ENCODE measurements at places on chromosomes 7 and 10. TPM values are rescaled to one million over a fixed set of nuclear protein-coding genes. Genes with fewer than 3 reads are reported as not detected.

CHRM2 gene
- 1.4 TPM for total RNA-seq

UTF1 gene
- not detected for total RNA-seq

AMPH gene
- total RNA-seq: not detected

CFTR gene
- total RNA-seq: not detected

SLC18A2 gene
- not detected for total RNA-seq

SPDYE3 gene
- not detected for total RNA-seq

LIPK gene
- total RNA-seq: not detected

BTAF1 gene
- 24.0 TPM for total RNA-seq

GCK gene
- total RNA-seq: 0.41 TPM

ANKRD61 gene
- not detected for total RNA-seq

KLF14 gene
- total RNA-seq: not detected

DNA sequence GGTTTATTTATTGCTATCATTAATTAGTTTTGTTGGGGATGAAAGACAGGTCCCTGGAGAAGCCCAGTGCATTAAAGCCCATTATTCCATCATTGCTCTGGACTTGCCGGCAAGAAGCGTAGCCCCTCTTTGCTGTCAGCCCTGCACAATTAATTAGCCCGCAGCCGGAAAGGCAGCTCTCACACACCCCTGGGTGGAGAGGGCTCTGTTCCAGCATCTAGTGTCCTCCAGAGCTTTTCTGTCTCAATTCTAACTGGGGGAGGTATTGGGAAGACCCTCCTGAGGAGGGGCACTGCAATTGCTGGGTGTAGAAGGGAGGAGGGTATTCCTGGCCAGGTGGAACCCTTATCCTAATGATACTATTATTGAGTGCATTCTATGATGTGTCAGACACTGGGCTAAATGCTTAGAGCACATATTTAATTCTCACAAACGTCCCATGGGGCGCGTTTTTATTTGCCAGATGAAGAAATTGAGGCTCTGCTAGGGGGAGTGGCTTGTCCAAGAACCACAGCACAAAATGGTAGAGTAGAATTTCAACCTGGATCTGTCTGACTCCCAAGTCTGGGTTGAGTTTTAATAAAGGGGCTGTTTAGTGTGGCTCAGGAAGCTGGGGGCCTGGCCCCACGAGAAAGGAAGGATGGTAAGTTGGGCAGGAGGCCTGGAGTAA lies 148.1 kb upstream of the PCBD1 start:
- DNase-seq: no peak

GRCh38 chr7:45718464-45719330 lies 144.5 kb downstream of the ADCY1 start:
- no peak for DNase-seq

DNA sequence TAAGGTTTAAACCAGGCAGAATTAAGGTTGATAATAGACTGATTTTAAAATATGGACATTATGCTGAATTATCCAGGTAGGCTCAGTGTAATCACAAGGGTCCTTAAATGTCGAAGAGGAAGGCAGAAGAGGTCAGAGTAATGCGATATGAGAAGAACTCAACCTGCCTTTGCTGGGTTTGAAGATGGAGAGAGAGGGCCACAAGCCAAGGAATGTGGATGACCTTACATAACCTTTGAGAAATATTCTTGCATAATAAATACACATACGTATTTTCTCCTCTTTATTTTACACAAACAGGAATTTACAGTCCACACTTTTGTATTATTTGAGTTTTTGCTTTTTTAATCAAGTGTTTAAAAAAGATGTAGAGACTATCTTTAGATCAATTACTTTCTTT lies 88.5 kb downstream of the ST7 start:
- no peak for DNase-seq

- no peak for DNase-seq
Observed at GRCh38 chr7:26413007-26413691, 121.5 kb downstream of the SNX10 start.

- no peak for DNase-seq
Observed at GRCh38 chr7:157619753-157620525, 283.1 kb downstream of the DNAJB6 start.

DNA sequence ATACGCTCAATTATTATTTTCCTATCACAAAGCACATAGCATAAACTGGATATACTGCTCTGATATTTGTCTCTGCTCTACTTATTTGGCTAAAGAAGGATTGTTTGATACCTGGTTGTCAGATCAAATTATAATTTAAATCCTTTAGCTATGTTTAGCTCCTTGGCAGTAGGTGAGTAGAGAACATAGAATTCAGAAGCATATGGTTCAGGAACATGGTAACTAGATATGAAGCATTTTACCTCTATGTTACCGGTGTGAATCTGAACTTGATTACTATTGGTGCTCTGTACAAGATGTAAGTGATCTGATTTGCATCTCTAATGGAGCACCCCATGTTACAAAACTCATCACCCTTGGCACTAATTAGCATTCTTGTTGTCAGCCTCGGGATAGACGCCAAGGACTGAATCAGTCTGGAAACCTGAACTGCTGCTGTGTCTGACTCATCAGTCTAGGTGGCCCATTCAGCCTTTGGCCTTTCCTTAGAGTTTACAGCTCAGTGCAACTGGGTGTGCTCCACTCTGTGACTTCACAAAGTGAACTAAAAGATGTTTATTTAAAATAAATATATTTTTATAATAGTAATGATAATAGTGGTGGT lies 12.3 kb upstream of the MYPN start:
- DNase-seq: no peak

DNA sequence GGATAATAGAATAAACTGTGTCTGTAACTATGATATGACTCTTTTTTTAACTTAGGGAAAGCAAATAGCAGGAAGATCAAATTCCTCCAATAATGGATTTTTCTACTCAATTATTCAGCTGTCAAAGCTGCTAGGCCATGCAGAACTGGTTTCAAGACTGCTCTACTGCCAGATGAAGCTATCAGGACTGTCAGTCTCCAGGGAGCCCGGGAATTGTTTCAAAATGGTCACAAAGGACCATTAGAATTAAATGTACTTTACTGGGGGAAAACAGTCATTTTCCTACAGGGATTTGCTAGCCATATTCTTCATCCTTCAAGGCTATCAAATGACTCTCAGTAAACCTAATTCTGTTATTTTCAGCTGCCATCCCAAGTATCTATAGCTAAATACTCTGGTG lies 276.3 kb downstream of the LHFPL3 start:
- DNase-seq: no peak

DNA sequence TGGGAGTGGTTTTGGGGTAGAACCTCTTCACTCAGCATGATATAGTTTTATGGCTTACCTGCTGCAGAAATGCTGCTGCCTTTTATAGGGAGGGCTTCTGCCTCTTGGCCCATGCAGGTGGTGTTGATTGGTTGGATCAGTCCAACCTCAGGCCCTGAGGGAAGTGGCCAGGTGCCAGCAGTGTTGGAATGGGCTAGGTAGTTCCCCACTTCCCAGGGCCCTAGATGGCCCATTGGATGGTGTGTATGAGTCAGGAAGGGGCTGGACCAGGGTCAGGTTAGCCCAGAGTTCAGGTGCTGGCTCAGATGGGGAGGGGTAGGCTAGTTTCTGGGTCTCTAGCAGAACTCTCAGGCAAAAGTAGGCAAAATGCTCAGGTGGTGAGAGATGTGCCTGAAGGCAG lies 455.5 kb downstream of the CCSER2 start:
- DNase-seq: no peak

- no peak for DNase-seq
Observed at GRCh38 chr10:86855513-86855912, 99.1 kb downstream of the BMPR1A start.

- DNase-seq: no peak
Observed at GRCh38 chr7:103593691-103594090, 147.7 kb upstream of the SLC26A5 start.

- DNase-seq: no peak
Observed at GRCh38 chr7:70597066-70597465, 534.9 kb upstream of the GALNT17 start.

DNA sequence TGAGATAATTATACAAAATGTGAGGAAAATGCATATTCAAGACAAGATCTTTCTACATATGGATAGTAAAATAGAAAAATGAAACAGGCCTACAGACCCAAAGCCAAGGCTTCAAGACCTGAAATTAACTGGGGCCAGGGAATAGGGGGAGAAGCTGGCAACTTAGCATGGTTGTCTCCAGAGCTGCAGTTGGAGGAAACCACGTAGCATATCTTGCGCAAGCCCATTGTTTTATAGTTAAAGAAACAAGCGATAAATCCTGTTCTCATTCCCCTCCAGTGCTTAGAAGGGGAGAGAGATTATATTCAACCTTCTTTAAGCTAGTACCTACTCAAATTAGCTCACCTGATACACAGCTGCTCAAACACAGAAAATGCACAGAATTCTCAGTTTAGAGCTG lies 197.1 kb downstream of the SORCS1 start:
- DNase-seq: no peak

DNA sequence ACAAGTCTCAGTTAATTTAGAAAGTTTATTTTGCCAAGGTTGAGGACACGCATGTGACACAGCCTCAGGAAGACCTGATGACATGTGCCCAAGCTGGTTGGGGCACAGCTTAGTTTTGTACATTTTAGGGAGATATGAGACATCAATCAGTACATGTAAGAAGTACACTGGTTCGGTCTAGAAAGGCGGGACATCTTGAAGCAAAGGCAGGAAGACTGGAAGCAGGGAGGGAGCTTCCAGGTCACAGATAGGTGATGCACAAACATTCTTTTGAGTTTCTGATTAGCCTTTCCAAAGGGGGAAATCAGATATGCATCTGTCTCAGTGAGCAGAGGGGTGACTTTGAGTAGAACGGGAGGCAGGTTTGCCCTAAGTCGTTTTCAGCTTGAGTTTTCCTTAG lies 29.4 kb upstream of the LANCL2 start:
- no peak for DNase-seq

DNA sequence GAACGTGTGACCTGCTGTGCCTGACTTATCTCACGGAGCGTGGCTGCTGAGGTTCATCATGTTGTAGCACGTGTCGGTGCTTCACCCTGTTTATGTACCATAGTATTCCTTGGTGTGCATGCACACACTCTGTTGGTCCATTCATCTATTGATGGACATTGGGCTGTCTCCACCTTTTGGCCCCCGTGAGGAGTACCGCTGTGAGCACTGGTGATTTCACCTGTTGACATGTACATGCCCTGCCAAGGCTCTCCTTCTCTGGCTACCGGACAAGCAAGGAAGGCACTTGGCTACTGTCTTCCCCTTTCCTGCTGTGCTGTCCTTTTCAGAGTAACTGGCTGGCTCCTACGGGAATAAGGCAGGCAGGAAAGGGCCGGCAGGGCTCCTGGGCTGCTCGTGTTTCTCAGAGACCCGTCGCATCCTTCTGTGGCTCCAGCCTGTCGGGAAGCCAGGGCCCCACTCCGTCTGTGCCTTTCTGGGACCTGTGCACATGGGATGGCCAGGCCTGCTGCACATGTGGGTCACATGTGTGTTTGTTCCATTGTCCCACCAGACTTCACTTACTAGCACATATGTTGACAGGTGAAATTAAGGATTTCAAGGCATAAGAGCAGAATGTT lies 17.8 kb upstream of the TBRG4 start:
- no peak for DNase-seq

GRCh38 chr10:102615361-102615760 lies 28.9 kb upstream of the TRIM8 start:
- no peak for DNase-seq

DNA sequence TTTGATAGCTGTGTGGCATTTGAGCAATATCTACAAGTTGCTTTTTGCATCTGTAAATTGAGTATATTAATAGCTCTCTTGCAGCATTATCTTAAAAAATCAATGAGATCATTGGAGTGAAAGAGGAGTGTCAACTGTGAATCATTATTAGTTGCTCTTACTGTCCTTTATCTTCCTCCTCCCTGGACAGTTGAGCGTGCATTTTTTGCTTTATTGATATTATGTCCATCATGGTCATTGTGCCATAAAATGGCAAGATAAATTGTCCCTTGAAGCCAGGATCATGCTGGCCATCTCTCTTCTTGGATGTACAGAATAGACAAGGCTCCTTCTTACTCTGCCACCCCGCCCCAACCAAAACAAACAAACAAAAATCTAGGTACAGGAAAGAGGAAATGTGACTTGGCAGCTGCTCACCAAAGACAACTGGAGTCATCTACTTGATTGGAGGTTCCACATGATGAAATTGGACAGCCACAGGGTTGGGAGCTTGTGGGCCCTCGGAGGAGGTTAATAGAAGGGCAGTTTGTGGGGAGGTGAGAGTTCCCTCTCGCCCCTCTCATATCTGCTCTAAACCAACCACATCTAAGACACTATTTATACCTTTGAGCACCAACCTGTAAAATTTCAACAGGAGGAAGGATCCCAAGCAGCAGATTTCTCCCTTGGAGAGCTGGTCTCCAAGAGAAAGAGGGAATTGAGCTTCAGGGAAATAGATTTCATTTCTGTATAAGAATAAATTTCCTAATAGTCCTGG lies 252.7 kb downstream of the SKIDA1 start:
- no peak for DNase-seq

DNA sequence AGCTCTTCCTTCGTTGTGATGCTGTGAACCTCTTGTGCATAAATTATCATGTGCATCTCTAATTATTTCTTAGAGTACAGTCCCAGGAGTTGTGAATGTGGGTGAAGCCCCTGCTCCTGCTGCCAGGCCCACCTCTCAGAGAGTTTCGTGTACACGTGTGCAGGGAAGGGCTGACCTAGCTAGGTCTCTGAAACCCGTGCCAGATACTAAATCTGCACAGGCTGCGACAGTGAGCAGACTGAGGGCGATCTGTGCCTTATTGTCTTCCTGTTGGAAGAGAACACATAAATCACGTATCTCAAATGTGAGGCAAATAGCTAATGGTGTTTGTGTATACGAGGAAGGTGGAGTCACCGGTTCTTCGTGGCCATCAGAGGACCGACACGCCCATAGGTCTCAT lies 71.8 kb upstream of the DNAJB6 start:
- no peak for DNase-seq

DNA sequence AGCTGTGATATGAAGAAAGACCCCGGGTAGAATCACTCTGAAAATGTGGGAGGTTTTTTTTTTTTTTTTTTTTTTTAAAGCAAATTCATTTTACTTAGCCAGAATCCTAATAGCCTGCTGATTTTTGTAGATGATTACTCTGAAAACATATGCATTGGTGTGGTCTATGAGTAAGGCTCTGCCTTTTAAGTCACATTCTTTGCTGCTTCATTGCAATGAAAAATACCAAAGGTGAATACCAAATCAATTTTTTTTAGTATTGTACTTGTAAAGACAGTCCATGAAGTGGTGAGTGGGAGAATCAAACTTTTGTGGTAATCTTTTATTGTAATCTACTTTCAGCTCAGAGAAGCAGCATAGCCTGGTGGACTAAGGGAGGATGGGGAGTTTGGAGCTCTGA lies 130.3 kb downstream of the SDK1 start:
- no peak for DNase-seq

- DNase-seq: no peak
Observed at GRCh38 chr10:69875856-69876255, 74.2 kb downstream of the COL13A1 start.

DNA sequence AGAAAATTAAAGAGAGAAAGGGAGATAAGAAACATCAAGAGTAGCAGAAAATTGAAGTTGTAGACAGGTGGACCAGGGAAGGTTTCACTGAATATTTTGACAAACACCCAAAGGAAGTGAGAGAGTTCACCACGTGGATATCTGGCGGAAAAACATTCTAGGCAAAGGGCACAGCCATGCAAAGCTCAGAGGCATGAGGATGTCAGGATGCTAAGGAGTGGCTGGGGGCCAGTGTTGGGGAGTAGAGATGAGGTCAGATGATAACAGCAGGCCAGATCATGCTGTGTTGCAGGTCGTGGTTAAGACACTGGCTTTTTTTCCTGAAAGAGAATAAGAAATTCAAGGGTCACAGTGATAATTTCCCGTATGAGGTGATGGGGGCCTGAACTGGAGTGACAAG lies 181.9 kb downstream of the DGKI start:
- DNase-seq: no peak

GRCh38 chr7:24912874-24913514 lies 67.0 kb downstream of the OSBPL3 start:
- no peak for DNase-seq

GRCh38 chr7:107032720-107033438 lies 11.6 kb upstream of the PRKAR2B start:
- DNase-seq: no peak
